ENCODE measurements at places on chromosomes 3 and 15.

DNA sequence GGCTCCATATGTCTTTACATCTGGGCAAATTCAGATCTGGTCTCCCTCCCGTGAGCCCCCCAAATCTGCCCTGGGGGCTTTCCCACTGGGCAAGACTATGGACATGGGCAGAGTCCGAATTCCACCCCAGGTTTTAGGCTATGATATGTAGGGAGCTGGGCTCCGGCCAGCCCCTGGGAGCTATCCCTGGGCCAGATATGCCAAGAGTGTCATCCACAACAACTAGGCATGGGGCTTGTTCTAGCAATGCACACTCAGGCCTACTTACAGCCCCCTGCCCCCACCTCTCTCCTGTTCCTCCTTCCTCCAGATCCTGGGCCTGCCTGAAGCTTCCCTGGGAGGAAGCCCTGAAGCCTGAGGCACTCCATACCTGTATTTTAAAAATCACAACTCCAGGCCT is 622 bp downstream of the XIRP1 start:
- no peak for DNase-seq

DNA sequence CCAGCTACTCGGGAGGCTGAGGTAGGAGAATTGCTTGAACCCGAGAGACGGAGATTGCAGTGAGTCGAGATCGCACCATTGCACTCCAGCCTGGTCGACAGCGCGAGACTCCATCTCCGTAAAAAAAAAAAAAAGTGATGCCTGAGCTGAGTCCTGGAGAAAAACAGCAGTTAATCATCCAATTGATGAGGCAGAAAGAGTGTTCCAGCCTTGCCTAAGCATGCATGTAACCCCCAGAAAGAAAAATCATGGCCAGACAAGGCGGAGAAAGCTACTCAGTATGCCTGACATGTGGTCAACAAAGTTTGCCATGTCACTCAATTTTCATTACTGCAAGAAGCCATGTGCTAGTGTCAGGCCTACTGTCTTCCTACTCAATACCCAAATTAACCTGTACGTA is 593.1 kb upstream of the MDFIC2 start:
- DNase-seq = no peak

DNA sequence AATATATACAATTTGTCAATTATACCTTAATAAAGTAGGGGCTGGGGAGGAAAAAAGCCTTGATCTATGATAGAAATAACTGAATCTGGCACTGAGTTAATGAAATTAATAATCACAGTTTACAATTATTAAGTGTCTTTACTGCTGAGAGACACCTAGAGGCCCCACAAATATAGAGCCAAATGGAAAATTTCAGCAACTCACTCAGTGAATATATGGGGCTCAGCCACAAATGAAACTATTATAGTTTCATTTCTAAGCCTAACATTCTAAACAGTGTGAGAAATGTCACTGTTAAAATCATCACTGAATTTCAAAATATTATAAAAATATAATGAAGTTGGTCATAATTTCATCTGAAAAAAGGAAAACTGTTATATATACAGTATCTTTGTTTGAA is 40.3 kb downstream of the GNB4 start:
- no peak for DNase-seq

- no peak for DNase-seq
These were observed 1026.6 kb downstream of the ROBO1 start for GRCh38 chr3:78741066-78741645.

DNA sequence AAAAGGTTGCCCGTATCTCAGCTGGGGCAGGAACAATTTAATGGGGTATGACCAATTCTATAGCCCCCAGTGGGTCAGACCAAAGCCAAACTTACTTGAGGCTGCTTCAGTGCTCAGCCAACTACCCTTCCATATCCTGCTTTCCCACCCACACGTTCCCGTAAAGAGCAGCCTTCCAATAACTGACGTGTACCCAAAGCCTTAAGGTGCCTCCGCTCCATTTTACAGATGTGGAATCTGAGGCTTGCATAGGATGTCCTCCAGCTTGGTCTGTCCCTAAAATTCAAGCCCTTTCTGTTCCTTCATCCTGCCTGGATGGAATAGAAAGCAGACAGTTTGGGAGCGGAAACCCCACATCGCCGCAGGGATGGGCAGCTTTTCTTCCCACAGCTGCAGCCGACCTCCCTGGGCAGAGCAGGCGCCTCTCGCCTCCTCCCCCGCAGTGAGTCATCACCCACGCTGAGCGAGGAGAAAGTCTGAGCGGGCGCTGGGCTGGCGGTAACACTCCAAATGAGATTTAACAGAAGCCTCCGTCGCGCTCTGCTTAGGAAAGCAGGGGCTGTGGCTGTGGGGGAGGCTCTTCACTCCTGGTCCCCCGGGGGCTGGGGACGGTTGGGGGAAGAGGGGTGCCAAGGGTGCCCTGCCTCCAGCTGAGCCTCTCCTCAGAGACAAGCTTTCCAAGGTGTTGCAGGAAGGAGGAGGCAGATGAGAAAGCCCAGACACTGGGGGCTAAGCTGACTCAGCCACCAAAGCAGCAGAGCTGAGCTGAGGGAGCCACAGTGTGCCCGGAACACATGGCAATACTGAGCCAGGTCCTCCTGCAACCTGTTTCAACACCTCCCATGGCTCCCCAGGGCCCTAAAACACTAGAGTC is 57.8 kb upstream of the HRH1 start:
- DNase-seq = peak; percentile 54

- DNase-seq = no peak
These were observed 241.2 kb upstream of the LRRC3B start for GRCh38 chr3:26381411-26381810.

GRCh38 chr3:51673802-51674654 is 3.0 kb downstream of the TEX264 start:
- no peak for DNase-seq

- DNase-seq = no peak
These were observed 58.4 kb downstream of the CAPN7 start for GRCh38 chr3:15264486-15264885.

- no peak for DNase-seq
These were observed 380.1 kb upstream of the MEIS2 start for GRCh38 chr15:37480482-37480881.

- DNase-seq = no peak
These were observed 63.7 kb downstream of the ATP8B4 start for GRCh38 chr15:50055332-50055731.

GRCh38 chr15:91854639-91854990 is 1.1 kb downstream of the SLCO3A1 start:
- DNase-seq = no peak

DNA sequence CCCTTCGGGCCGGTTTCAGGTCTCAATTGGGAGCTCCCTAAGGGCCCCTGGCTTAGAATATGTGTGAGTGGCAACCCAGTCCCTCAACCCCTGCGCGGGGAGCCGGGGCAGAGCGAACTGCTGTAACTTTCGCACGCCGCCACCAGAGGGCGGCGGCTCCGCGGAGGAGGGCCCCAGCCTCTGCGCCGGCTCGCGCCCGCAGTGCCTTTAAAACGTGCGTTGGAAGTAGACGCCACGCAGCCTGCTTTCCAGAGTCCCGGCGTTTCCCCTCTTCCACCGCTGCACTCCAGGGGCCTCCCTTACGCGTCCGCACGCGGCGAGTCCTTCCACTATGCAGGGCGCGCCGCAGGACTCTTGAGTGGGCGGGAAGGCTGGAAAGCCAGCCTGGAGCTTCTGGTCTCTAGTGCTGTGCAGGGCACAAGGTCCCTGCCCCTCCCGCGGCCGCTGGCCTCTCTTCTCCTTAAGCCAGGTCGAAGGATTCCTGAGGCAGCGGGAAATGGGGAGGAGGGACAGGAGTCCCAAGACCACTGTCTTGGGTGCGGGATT is 23.7 kb upstream of the RNU6-1 start:
- no peak for DNase-seq

GRCh38 chr15:82681371-82681770 is 28.3 kb downstream of the AP3B2 start:
- DNase-seq = no peak

DNA sequence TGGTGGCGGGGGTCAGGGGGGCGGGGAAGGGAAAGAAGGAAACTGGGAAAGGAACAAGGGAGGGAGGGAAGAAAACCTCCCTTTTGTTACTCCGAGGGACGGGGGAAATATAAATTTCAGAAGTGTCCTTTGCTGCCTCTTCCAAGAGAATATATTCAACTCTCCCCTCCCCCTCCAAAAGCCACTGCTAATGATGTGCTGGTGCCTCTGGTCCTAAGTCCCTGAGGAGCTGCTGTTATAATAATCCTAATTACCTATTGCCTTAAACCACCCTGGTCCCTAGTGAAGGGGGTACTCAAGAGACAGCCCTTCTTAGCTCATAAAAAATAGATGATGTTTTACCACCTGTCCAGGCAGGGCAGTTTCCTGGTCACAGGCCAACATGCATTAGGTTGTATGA is 118.3 kb upstream of the TRIM42 start:
- DNase-seq = no peak

DNA sequence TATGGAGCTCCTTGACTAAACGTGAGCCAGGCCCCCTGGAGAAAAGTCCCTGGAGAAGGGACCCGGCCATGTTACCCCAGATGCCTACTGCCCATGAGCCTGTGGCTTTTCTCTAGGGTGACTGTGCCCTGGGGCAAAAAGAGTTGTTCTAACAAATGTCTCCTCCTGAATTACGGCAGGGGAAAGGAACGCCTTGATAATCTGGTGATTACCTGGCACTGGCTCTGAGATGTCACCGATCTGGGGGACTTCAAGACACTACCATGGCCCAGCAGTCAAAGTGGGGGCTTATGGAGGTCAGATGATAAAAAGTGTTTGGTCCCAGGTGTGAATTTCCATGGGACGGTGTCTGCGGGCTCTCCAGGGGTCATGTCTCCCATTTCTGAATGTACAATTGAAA is 140.7 kb downstream of the KLF13 start:
- no peak for DNase-seq

GRCh38 chr15:99345832-99346462 is 94.7 kb downstream of the LRRC28 start:
- no peak for DNase-seq

- DNase-seq = peak; percentile 60
These were observed 723.9 kb upstream of the ZNF385D start for GRCh38 chr3:22474706-22475445.

DNA sequence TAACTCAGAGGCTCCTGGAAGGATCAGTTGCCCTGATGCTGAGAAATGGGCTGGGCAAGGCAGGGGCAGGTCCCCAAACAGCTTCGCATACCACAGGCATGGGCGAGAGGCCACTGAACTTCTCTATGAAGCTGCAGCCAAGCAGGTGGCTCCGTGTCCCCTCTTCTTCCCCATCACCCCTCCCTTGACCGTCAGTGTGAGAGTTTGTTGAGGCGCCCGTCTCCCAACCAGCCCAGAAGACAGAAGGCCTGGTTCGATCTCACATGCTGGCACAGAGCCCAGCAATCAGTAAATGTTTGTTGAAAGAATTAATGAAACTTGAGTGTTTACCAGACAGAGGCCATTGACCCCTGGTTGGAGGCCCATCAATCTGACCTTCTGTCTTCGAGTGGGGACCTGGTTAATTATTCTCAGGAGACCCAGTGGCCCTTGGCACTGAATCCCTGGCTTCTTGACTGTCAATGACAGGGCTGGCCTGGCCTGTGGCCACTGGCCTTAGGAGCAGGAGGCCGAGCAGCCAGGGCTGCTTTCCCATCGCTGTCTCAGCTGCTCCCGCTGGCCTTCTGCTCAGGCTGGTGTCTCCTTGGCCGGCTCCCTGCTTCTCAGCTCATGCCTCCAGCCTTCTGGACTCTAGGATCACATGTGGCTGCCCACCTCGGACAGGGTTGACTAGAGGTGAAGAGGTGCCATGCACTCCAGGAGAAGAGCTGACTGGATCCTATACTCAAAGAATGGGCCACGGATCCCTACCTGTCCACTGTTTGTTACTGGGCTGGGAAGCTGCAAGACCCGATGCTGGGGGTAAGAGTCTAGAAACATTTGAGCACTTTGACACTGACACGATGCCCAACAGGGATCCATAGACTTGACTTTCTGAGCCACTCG is 113.4 kb downstream of the ASB7 start:
- DNase-seq = no peak

DNA sequence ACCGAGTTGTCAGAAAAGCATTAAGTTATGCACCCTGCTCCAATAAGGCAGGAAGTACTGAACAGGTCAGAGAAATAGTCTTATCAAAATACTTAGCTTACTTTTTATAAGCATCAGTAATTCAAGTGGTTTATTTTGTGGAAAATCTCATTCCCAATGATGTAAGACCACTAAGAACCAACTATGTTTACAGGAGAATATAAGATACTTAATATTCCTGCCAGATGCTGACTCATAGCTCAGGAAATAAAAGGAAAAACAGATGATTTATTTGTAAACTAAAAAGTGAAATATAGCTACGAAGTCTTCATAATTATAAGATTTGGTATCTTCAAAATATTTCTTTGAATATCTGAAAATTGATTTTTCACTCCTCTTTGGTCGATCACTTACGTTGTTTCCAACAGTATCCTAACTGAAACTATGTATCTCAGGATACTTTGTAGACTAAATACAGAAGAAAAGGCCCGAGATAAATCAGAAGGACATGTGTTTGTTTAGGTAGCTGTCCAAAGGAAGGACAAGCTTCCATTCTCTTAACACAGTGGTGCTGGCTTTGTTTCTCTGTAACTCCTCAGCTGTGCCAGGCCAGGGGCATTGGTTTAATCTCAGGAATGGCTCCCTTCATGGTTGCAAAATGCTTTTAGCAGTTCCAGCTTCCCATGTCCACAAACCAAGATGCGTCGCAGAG is 295.8 kb downstream of the GBE1 start:
- DNase-seq = no peak

DNA sequence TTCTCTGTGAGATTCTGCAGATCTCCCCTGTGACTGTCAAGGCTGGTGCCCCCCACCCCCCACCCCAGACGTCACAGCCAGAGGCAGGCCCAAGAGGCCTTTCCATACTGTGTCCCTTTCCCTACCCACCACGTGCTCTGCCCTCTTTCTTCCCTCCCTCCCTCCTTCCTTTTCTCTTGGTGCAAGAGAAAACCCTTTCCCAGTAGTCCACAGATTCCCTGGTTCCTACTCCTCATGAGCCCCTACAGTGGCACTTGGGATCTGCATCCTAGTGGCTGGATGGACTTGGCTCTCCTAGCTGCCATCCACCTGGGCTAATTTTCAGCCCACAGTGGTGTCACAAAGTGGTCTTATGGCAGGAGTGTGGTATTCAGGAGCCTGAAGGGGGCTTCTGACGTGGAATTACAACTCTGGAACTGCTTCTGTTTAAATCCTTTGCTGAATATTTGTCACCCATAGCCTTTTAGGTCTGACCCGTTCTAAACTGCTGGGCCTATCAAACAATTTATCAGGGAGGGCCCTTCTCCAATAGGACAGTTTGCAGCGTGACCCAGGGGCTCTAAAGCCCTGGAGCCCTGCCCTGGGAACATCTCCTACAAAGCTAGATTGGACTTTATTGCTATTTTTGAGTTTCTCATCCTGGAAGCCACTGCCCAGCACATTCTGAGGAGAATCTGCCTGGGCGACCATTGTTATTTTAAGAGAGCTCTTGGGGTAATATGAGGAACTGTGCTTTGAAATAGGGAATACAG is 35.3 kb downstream of the KLF13 start:
- no peak for DNase-seq

DNA sequence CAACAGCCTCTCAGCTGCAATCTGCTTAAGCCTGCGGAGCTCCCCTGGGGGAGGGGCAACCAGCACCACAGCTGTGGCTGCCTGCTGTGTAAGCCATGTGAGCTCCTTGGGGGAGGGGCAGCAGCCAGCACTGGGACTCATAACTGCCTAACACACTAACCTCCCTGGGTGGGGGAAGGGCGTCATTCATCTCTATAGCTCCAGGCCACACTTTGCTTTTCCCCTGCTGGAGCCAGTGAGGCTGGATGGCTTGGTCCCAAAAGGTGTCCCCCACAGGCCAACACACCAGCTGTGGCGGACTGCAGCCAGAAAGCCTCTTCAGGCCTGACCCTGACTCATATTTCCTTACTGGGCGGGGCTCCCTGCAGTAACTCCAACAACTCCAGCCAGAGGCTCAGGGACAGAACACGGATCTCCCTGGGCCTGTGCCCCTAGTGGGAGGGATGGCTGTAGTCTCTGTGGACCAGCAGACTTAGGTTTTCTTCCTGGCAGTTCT is 129.8 kb downstream of the PPM1L start:
- peak; percentile 47 for DNase-seq
